ENCODE measurements at places on chromosomes 6 and 20.

DNA sequence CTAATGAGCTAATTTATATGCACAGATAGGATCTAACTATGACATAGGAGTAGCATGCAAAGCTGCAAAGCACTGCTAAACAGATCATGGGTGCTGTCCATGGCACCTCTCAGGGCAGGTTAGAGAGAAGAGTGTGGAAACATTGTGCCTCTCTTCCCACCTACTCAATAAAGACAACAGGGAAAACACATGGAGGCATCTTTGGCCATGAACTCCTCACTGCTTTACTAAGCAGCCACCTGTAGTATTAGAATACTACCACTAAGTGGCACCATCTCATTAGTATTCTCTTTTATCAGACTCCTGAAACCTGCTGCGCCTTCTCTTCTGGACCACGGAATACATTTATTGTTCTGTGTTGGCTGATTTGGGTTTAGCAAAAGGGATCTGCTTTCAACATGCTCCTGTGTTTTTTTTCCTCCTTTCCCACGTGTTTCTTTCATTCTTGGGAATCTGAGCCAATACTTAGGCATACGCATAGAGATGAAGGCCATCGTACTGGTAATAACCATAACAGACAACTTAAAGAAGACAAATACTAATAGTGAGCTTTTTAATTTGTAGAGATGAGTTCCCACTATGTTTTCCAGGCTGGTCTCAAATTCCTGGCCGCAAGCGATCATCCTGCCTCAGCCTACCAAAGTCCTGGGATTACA is 9.4 kb upstream of the HDDC2 start:
- DNase-seq = no peak

DNA sequence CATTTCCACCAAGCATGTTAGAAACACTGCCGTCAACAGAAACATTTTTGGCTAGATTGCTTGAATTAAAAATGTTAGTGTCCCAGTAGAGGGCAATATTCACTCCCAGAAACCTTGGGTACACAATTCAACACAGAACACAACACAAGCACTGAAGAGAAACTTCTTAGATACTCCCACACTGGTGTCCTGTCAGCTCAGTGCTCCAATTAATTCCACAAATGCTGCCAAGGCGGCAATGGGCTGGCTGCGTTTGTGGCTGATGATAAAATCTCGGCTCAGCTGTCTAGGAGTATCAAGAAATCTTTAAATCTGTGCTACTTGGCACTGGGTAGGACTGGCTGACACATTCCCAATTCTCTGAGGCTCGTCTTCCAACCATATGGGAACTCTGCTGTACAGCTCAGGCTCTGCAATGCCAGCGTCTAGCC is 39.3 kb downstream of the BEND3 start:
- DNase-seq = no peak

- no peak for DNase-seq
Observed at GRCh38 chr6:10970731-10971130, 73.4 kb downstream of the ELOVL2 start.

DNA sequence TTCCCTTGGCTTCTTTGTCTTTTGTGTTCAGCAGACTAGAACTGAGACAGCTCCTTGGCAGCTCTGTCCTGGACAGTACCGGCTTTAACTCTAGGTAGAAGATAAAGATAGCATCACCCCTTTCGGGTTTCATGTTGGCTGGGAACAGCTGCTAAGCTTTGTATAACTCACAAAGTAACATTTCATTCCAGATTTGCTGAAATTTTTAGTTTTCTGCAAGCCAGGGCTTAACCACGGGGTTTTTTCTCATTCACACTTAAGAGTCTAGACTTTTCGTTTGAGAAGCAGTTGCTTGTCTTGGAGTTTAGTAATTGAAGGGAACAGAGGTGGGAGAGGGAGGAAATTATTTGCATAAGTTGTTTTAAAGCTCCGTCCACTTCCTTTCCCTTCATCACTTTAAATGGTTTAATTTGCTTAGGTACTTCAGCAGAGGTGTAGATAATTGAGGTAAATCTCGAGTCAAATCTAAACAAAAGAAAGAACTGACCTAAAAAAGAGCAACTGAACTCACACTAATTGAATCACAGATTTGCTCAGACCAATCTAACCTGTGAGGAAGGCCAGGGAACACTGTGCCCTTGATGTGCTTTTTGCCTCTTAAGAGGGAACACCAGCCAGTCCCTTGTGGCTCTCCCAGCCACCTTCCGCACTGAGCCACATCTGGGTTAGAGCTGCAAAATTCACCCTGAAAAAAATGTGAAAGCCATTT is 48.3 kb downstream of the RREB1 start:
- no peak for DNase-seq

- DNase-seq = no peak
Observed at GRCh38 chr20:46027245-46027853, 1.7 kb upstream of the SLC12A5 start.

DNA sequence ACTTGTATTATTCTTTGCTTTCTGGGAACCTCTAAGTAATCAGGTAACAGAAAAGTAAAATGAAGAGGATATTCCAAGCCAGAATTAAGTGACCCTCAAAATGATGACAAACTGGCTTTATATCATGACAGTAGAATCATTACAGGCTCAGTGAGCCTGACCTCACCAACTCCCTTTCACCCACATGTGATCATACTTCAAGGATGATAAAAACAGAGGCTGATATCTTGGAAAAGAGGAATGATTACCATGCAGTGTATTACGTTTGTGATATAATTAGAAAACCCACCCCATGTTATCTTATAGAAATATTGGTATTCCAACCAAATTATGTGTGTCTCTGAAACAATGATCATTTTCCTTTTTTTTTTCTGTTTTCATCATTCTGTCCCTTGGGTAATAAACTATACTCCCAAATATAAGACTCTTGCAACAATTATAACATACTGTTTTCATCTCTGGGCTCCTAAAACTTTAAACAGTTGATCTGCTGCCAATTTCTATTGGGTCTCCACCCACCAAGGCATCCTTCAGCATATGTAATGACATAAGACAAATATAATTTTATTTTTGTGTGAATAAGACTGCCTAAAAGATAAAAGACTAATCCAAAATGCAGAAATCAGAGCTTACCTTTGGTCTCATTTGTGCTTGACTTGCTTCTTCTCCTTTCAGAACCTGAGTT is 115.7 kb downstream of the DST start:
- no peak for DNase-seq

Data from C1 segment of cervical spinal cord (tissue), 14 donors.